ENCODE measurements at places on chromosomes 3 and 15.
A peak's percentile ranks its signal among the peaks of the same experiment; 100 is the strongest.

- DNase-seq, result peak; percentile 63
Measured at GRCh38 chr15:43903864-43904290, 77.1 kb downstream of the WDR76 start.

GRCh38 chr3:58107597-58107996 lies 99.4 kb downstream of the FLNB start:
- DNase-seq, result no peak

DNA sequence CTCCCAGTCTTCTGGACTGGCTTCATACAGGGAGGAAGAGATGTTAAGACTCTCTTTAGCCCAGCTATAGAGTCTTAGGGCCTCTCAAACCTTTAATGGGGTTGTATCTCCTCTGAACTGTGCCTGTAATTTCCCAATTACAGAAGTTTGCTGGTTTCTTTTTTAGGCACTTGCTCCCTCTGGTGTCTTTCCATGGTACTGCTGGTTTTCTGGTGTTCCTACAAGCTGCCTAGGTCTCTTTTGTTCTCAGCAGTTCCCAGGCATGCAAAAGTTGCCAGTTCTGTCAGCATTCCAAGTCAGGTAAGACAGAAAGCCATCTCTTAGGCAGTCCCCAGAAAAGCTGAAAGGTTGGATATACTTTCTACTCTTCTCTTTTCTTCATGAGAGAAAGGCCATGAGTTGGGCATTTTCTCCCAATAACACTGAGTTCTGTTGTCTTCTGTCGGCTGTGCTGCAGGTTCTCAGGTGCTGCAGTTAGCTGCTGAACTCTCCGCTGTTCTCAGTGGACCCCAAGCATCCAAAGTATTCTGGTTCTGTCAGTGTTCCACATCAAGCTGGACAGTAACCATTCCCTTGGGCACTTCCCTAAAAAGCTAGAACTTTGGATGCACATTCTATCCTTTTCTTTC lies 54.4 kb upstream of the EHHADH start:
- peak; percentile 84 for DNase-seq

DNA sequence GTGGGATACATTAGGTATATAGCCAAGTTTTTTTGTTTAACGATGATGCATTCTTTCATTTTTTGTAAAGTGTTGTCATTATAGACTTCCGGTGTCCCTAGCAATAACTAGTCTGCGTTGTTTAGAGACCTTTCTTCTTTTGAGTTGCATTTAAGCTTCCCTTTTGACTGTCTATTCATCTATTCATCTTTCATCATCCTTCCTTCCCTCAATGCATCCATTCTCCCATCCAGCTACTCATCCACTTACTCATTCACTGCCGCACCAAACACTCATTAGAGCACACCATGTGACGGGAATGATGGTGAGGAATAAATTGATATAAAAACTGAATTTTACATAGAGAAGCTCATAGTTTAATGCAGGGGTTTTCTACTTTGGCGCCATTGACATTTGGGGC lies 32.9 kb downstream of the OR4F15 start:
- DNase-seq, result no peak

GRCh38 chr15:48861813-48862431 lies 16.0 kb upstream of the EID1 start:
- peak; percentile 70 for DNase-seq

- DNase-seq, result peak; percentile 89
Measured at GRCh38 chr3:183560607-183561006, 5.1 kb upstream of the KLHL6 start.

DNA sequence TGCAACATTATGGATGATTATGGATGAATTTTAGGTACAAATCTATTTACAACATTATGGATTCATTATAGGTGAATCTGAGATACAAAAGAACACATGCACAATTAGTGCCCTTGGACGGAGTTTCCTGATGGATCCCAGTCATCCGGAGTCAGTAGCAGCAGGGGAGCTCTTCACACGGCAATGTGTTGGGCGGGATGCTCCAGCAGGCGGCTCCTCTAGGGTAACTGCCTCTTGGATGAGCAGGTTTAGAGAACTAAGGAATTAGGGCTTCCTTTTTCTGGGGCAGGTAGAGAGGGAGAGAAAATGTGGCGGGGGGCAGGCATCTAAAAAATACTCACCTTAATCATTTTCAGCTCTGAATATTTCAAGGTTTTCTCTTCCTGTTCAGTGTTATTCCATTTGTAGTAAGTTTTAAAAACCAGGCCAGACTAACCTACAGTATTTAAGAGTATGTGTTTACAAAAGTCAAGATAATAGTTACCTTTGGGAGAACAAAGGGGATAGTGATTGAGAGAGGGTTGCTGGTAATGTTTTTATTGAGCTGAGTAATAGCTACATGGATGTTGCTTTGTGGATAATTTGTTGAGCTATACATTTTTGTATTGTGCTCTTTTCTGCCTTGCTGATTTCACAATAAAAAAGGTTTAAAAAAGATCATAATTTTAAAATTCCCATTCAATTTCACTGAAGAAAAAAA lies 27.4 kb upstream of the GOLM2 start:
- DNase-seq, result no peak

- no peak for DNase-seq
Measured at GRCh38 chr15:89551550-89551949, 23.7 kb upstream of the TICRR start.

DNA sequence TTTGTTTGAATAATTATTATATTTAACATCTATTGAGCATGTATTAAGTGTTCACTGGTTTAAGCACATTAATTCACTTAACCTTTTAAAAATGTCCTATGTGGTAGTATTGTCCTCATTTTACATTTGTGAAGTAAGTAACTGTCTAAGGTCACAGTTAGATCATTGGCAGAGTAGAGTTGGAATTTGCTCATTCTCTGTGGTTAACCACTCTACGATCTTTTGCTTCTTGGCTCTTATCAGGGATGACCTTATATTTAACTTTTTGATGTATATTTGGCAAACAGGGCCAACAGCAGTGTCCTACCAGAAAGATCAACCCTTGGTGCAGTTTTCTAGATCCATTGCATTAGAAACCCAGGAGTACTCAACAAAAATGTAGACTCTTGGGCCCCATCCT lies 34.0 kb downstream of the PXK start:
- no peak for DNase-seq

GRCh38 chr15:68204361-68204760 lies 771 bp downstream of the CALML4 start:
- DNase-seq, result no peak

DNA sequence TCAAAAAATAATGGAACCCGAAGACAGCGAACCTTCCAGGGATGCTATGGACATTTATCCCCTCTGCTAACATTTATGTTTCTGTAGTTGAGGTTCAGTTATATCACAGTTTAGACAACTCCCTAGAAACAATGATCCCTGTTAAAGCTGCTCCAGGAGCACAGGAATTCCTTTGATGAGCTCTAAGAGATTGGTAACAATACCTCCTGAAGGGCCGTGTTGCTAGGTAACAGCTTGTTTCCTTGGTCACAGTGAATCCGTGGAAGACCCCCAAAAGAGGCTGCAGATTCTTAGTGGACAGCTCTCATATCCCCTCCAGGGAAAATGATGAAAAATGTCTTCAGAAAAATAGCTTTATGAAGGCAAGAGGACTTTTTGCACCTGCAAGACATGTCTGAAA lies 160.2 kb downstream of the SERPINI1 start:
- no peak for DNase-seq

DNA sequence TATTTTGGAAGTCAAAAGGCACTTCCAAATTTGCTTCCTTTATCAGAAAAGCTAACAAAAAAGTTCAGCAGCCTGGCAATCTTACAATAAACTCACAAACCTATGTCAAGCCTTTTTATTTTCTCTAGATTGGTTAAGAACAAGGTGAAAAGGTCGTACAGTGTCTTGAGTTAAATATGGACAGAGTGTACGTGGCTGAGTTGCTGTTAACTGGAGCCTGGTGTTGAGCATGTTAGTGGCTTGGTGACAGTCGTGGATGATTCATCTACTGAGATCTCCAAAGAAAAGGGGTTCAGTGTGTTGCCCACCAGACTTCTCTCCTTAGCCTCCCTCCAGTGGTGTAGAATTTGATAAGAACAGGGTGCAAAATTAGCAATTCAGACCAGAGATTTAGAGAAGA lies 89.7 kb downstream of the SSR3 start:
- no peak for DNase-seq

DNA sequence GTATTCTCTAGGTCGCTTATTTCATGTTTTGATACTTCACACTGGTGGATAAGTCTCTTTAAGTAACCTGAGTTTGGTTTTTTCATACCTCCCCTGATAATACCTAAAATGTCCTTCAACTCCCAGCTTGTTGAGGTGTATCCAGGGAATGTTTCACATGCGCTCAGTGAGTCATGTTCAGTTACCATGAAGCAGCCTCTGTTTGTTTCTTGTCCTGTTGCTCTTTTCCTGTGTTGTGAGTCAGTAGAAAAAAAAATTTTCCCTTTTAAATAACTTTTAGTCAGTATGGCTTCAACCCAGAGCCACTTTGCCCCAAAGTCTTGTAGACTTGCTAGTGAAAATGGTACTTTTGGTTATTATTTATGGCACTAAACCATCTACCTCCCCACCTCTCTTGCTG lies 278.4 kb upstream of the ZPLD1 start:
- no peak for DNase-seq

DNA sequence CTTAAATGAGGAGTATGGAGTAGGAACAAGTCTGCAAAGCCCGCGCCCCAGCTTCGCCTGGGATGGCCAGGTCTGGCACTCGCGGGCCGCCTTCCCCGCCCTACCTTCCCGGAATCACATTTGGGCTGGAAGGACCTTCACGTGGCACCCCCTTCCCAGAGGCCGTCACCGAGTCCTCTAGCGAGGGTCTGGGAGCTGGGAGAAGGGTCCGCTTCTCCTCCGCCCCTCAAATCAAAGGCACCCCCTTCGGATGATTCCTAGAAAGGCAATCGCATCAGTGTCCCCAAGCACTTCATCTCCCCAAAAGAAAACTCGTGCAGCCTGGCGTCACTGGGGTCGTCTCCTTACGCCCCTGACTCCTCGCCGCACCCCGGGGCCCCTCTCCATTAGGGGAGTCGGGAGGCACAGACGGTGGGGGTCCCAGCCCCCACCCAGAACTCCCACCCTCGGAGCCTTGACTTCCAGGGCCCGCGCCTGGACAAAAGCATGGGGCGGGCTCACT lies 380 bp downstream of the MYLK start:
- no peak for DNase-seq

- no peak for DNase-seq
Measured at GRCh38 chr15:71612397-71612722, 198.0 kb upstream of the NR2E3 start.

DNA sequence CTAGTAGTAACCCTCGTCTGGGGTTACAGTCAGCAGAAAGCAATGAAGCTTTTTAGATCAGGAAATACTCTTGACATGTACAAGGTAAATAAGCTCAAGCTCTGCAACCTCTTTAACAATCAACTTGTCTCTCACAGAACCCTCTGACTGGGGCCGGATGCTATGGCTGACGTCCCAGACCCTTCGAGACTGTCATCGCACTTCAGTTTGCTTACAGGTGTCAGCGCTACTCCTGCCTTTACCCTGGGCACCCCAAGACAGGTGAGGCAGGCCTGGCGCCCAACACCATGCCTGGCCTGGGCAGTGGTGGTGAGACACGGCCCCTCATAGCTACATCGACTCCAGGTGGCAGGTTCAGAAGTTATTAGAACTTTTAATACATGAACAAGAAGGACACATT lies 30.6 kb downstream of the LRRFIP2 start:
- no peak for DNase-seq

DNA sequence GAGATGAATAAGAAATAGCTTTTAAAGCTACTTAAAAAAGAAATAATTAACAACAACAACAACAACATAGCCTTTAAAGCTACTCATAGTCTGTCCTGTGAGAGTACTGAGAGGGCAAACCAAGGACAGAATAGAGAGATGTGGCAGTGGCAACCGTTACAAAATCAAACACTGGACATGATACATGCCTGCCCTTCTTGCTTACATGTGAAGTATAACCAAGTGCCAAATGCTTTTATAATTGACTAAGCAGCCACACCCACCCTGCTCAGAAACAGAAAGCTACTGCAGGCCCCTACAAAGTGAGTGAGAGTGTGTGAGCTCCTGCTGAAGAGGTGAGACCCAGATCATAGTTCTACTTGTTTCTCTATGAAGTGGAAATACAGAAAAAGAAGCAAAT lies 38.4 kb downstream of the NDUFB4 start:
- DNase-seq, result no peak

DNA sequence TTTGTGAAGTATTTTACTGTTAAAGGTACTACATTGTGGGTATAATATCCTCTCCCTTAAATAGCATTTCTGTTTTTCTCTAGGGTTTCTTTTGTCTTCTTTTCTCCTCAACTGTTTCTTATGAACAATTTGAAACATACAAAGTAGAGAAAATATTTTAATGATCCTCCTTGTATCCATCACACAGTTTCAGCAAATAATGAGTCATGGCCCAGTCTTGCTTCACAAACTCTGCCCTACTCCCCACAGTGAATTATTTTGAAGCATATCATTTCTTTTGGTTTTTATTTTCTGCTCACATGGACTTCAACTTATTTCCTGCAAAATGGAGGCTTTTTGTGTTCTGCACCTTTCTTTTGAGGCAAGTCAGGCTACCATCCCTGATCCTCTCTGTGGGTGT lies 6.1 kb upstream of the SCAANT1 start:
- DNase-seq, result no peak

DNA sequence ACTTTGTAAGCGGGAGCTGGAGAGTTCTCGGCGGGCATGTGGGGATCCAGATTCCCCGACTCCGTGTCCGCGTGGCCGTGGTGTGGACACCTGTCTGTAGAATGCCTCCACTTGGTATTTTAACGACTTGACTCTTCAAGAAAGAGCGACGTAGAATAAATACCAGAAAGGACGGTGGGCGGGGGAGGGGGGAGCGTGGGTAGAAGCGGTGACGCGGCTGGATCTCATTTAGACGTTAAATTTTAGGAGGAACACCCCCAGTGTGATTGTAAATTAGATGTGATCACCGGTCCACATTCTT lies 620 bp upstream of the PYGO1 start:
- DNase-seq, result no peak

GRCh38 chr3:72488738-72489035 lies 359.6 kb downstream of the SHQ1 start:
- no peak for DNase-seq

DNA sequence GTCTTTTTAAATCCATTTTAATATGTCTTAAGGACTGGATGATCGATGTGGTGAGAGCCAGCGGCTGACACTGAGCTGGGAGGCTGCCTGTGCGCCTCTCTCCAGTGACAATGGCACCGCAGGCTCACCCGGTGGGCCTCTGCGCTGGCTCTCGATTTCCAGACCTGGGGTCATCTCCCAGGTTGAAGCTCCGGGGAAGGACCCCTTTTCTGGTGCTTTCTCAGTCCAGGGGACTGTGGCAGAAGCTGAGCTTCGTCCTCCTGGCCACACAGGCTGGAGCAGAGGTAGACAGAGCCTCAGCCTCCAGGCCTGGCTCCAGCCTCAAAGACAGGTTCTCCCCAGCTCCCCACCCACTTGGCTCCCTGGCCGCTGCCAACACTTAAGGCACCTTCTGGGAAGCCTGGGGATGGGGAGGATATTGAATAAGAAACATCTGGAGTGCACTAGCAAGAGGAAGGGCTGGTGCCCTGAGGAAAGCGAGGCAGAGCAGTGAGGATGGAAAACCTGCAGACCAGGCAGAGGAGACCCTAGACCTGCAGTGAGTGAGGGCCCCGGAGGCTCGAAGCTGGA lies 154.2 kb upstream of the SMAD3 start:
- DNase-seq, result no peak

GRCh38 chr15:97259943-97260342 lies 700.6 kb upstream of the ARRDC4 start:
- DNase-seq, result no peak

- DNase-seq, result no peak
Measured at GRCh38 chr3:141392416-141392815, 24.1 kb downstream of the ZBTB38 start.
